ENCODE measurements at places on chromosomes 12 and 14.

GRCh38 chr12:94488463-94488862 is 28.8 kb upstream of the CEP83 start:
- DNase-seq = no peak

- no peak for DNase-seq
Observed at GRCh38 chr12:11754256-11754655, 104.8 kb downstream of the ETV6 start.

GRCh38 chr12:53551889-53552291 is 44.6 kb upstream of the NPFF start:
- no peak for DNase-seq

DNA sequence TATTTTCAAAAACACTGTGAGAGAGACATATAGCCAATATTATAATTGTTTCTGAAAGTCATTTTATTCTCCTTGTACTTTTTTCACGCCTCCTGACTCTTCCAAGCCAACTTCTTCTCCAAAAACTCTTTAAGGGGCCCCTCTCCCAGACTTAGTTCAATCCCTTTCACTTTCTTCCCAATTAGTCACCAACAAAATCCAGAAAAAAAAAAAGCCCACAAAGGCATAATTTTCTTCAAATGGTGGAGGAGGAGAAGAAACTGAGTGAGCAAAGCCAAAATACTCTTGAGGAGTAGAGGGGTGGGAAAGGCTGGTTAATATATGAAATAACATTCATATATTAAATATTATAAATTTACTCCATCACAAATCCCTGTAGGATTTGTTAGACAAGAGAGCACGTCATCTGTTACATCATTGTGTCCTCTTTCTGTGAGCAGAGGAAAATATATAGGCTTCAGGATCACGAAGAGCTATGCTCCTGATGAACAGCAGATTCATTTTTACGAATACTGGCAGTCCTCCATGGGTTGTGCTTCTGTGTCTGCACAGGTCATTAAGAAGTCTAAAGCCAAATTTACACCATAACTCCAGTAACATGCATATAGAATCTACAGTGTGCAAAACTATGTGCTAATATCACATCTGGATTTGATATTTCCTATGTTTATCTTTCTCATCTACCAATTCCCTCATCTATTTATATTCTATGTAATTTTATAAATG is 25.9 kb upstream of the NID2 start:
- DNase-seq = no peak

DNA sequence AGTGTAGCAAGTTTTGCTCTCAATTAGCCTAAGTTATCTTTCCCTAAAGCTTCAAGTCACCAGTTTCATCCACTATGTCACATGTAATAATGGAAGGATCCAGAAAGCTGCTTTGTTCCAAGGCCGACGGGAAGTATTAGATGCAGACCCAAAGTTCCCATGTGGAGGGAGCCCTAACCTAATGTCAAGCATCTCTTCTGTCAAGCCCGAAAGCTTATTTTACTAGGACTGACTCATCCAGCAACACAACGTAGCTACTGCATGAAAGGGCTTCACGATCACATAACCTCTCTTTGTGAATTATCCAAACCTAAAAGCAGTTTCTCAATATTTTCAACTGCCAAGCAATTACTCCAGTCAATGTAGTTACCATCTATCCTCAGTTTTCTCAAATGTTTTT is 133.4 kb downstream of the SLC6A15 start:
- no peak for DNase-seq

DNA sequence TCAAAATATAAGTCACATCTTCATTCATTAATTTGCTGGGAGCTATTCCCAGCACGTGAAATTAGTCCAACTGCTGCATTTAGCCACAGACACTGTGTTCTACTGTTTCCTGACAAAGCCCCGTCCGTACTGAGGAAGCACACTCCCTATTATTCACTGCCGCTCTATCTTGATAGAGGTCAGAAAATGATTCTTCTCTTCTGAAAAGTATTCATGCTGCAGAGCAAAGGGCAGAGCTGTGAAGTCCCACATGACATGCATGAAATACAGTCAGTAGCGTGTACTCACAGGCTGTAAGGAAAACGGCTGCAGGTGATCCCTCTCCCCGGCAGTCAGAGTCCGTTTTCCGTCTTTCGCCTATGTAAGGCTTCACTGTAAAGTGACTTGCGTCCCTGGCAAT is 302.5 kb upstream of the FKBP4 start:
- DNase-seq = no peak

DNA sequence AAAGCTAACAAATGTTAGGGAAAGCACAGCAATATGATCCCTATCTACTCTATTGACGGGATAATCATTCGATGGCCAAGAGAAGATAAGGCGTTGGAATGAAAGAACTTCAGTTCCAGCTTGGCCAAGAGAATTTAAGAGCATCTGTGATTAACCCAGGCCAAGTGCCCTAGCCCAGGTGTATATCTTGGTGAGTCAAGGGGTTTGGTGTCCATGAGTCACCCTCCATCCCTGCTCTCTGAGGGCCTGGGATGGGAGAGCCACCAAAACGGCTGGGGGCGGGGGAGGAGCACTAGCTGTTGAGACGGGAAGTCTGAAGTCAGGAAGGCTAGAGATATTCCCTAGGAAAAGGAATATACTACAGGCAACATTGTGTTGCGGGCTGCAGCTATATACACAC is 13.0 kb downstream of the TBPL2 start:
- no peak for DNase-seq

DNA sequence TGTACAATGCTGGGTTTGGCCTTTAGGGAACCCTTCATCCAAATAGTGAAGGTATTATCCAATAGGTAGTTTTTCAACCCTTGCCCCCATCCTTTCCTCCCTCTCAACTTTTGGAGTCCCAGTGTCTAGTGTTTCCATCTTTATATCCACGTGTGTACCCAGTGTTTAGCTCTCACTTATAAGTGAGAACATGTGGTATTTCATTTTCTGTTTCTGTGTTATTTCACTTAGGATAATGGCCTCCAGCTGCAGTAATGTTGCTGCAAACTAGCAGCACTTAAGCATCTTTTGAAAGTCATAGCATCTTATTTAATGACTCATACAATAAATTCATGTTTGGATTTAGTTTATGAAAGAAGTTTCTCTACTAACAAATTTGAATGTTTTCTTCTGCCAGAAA is 442.5 kb downstream of the NELL2 start:
- no peak for DNase-seq

DNA sequence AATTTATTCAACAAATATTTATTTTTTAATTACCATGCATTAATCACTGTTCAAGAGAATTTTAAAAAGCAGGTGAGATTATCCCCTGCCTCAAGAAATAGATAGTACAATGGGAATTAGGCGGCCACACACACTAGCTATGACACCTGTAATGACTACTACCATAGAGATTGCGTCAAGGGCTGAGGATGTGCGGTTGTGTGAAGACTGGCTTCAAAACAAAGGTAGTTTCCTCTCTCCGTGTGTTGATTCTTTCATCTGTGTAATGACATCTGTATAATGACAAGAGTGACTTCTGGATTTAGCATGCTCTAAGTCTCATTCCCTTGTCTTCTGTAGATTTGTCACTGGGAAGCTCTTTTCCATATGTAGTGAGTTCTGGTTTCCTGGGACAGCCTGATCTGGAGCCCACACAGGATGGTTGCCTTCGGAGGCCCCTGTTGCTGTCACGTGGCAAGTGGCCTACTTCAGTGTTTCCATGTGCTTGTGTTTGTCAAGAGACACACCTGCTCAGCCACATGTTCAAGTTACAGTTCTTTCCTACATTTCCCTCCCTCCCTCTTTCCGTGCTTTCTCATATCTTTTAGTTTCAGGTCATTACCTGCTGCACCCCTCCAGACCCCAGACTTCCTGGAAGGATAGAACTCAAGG is 64.3 kb downstream of the GALNT8 start:
- DNase-seq = no peak

DNA sequence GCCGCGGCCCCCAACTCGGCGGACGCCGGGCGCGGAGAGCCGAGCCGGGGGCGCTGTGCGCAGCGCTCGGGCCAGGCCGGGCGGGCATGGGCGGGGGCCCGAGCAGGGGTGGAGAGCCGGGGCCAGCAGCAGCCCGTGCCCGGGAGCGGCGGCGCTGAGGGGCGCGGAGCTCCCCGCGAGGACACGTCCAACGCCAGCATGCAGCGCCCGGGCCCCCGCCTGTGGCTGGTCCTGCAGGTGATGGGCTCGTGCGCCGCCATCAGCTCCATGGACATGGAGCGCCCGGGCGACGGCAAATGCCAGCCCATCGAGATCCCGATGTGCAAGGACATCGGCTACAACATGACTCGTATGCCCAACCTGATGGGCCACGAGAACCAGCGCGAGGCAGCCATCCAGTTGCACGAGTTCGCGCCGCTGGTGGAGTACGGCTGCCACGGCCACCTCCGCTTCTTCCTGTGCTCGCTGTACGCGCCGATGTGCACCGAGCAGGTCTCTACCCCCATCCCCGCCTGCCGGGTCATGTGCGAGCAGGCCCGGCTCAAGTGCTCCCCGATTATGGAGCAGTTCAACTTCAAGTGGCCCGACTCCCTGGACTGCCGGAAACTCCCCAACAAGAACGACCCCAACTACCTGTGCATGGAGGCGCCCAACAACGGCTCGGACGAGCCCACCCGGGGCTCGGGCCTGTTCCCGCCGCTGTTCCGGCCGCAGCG is 639 bp downstream of the FZD10 start:
- DNase-seq = no peak

- DNase-seq = peak; percentile 21
Observed at GRCh38 chr14:102594514-102595175, 2.2 kb downstream of the RCOR1 start.

- no peak for DNase-seq
Observed at GRCh38 chr12:53954694-53955035, at the start of gene HOXC12. HOXC12 (plus strand) TSS chr12:53954903; CDS start chr12:53954930, 27 bp downstream.

DNA sequence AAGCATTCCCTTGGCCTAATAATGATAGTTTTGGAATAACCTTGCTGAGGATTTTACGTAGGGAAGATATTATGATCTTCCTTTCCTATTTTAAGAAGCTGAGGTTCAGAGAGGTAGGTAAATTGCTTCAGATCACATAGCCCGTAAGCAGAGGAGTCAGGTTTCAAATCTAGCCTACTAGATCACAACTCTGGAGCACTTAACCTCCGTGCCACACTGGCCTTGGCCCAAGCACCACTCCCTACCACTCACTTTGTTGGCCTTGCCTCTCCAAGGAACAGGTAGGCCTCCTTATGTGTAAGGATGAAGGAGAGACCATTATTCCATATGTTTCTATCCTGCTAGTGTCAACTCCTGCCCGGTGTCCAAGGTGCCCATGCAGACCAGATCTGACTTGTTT is 12.4 kb upstream of the ACOT1 start:
- DNase-seq = no peak

GRCh38 chr12:54975272-54975671 is 9.3 kb downstream of the TESPA1 start:
- DNase-seq = no peak

GRCh38 chr12:3647504-3647903 is 105.4 kb downstream of the CRACR2A start:
- no peak for DNase-seq

DNA sequence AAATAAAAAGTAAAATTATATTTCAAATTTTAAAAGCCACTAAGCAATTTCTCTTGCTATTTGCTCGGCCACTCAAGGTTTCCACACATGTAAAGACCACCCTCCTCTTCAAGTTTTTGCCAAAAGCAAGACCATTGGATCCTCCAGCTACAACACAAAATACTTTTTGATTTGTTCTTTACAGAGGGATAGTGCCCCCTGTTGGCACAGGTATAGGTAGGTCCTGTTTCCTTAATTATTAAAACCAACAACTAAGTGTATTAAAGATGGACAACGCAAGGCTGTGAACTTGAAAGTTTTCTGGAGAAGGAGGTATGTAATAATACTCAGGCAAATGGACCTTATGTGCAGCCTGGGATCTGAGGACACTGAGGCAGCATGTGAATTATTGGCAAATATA is 23.8 kb downstream of the ATP6V1D start:
- DNase-seq = no peak

GRCh38 chr14:37413504-37414003 is 181.5 kb downstream of the FOXA1 start:
- no peak for DNase-seq

DNA sequence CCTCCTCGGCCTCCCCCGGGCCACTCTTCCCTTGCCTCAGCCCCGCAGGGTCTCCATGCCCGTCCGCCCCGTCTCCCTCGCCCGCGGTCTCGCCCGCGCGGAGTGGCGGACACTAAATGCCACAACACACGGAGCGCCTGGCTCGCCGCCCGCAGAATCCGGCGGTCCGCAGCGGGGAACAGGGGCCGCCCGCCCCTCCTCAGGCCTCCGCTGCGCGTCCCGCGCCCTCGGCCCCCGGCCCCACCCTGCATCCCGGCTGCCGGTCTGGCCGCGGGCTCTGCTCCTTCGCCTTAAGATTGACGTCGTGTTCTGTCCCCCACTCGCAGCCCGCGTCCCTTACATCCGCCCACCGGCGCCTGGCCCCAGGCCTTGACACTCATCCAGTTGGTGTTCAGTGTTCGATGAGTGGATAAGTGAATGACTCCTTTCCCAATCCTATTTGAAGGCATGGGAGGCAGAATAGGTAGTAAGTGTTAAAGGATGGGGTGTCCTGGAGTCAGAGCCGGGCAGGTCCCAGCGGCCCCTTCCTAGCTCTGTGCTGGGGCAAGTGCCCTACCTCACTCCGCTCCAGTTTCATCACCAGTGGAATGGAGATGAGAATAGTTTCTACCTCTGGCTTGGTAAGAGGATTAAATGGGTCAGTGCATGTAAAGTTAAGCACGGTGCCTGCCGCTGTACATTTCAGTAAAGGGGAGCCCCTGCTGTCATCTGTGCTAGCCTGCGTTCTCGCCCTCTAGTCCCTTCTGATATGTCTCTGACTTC is 622 bp downstream of the TECPR2 start:
- peak; percentile 3 for DNase-seq
